Prostate gland (tissue), 2 donors: ENCODE measurements at places on chromosomes 2 and 18. TPM values are rescaled to one million over a fixed set of nuclear protein-coding genes. Genes with fewer than 3 reads are reported as not detected.

- no peak for DNase-seq
Observed at GRCh38 chr18:50877545-50878265, 1.2 kb upstream of the ME2 start.

- no peak for DNase-seq
Observed at GRCh38 chr2:241309684-241310117, 5.8 kb downstream of the HDLBP start.

DNA sequence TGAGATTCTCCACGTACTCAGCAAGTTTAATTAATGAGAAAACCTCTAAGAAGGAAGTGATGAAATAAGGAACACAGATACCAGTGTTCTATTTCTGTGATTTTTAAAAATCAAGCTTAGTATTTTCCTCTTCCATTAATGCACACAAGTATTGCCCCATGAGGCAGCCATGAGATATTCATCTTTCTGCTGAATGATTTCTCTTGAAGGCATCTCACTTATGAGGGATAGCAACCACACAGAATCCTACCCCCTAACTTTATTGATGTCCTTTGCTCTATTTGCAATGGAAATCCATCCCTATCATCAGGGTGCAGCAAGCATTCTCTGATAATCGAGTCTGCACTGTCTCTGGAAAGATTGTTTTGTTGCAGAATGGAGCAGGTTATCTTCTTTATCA, 244.1 kb upstream of the NRP2 start:
- no peak for DNase-seq

DNA sequence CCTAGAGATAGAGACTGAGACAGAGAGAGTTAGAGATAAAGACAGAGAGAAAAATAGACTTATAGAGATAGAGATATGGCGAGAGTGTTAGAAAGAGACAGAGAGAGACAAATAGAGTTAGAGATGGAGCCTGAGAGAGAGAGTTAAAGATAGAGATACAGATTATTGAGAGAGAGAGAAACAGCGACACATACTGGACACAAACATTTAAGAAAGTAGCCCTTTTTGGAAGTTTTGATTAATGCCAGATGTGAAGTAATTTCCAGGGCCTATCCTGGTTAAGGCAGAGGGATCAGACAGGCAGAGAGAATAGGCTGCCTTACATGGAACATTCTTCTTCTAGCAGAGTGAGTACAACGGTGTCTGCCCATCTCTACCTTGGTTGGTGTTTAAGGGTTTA, 311.6 kb upstream of the CDH7 start:
- DNase-seq, result no peak

- peak; percentile 55 for DNase-seq
Observed at GRCh38 chr2:200862532-200863000, 1.9 kb downstream of the CLK1 start.

- no peak for DNase-seq
Observed at GRCh38 chr2:191023235-191023679, 9.3 kb upstream of the STAT1 start.

Gene LHCGR
- not detected for total RNA-seq

- no peak for DNase-seq
Observed at GRCh38 chr18:37249171-37249886, 316.3 kb downstream of the CELF4 start.
